ENCODE measurements at places on chromosomes 7 and 10.

GRCh38 chr10:79431428-79431827 is 14.0 kb downstream of the ZCCHC24 start:
- DNase-seq = no peak

DNA sequence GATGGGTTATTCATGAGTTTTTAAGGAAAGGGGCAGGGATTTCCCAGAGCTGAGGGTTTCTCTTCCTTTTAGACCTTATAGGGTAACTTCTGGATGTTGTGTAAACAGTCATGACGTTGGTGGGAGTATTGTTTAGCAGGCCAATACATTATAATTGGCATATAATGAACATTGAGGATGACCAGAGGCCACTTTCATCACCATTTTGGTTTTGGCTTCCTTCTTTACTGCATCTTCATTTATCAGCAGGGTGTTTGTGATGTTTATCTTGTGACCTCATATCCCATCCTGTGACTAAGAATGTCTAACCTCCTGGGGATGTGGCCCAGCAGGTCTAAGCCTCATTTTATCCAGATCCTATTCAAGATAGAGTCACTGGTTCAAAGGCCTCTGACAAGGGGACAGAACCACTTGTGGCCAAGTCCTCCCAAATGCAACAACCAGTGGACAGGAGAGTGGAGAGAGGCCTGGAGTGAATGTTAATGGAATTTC is 77.3 kb upstream of the RPA3 start:
- DNase-seq = no peak

- DNase-seq = no peak
Measured at GRCh38 chr7:18153183-18153748, 125.6 kb upstream of the PRPS1L1 start.

- DNase-seq = no peak
Measured at GRCh38 chr7:41104631-41105030, 598.3 kb downstream of the INHBA start.

DNA sequence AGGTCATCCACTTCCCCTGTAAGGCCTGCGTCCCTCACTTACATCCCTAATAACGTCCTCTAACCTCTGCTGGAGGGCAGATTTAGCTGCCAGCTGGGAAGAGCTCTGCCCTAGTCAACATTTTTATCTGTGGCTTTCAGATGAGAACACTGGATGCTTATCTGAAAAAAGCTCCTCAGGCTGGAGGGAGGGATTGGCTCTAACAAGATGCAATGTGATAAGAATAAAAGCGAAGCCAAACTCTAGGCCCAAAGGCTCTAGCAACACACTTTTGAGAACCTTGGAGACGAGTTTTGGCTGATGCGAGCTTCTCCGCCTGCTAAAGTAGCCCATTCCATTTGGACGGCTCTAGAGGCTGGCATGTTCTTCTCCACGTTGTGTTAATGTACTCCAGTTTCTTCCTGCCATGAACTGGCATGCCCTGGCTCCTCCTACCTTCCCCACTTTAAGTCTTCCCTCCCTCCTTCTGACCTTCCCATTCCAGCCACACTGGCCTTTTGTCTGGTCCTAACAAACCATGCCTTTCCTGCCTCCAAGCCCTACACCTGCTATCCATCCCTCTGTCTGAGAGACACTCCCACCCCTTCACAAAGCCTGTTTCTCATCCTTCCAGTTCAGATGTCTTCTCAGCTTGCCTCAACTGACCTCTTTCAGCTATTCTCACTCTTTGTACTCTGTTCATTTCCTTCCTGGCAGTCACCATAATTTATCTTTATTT is 62.5 kb upstream of the ATRNL1 start:
- no peak for DNase-seq

DNA sequence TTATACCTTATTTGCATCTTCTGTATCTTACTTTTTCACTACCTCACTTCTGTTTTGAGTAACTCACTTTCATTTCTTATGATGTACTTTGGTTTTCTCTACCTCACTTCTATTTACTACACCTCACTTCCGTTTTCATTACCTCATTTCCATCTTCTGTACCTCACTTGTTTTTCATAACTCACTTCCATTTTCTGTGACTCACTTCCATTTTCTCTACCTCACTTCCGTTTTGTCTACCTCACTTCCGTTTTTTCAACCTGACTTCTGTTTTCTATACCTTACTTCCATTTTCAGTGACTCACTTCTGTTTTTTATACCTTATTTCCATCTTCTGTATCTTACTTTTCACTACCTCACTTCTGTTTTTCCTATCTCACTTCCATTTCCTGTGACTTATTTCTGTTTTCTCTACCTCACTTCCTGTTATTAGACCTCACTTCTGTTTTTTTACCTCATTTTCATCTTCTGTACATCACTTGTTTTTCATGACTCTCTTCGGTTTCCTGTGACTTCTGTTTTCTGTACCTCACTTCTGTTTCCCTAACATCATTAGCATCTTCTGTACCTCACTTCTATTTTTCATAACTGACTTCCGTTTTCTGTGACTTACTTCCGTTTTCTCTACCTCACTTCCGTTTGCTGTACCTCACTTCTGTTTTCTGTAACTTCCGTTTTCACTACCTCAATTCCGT is 493.1 kb upstream of the AKR1E2 start:
- no peak for DNase-seq

DNA sequence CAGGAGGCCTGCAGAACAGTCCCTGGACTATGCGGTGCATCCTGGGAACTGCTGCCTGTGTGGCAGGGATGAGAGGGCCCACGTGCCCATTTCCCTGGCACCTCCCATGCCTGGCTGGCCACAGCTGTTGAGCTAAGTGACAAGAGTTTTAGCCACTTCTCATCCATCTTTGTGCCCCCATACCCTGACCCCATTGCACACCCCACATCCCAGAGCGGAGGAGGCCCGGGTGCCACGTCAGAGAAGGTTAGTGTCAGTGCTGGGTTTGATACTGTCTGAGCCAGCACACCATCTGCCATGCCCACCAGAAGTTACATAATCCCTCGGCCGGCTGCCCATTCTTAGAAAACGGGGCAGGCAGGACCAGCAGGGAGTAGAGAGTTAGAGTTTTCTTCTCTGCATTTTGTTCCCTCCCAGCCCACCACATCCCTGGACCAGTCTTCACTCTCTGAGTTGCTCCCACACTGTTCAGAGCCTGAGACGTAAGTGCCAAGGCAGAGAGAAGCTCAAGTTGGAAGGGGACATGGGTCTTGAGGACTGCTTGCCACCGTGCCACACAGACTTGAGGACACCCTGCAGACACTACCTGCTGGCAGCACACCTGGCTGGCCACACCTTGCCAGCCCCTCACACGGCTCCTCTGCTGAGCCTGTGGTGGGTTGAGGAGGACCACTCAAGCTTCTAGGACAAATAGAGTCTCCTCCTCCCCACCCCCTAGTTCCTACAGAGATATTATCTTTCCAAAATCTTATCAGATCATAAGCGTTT is 13.1 kb downstream of the UNC5B start:
- DNase-seq = no peak

- no peak for DNase-seq
Measured at GRCh38 chr7:158975526-158976467, 119.4 kb downstream of the DYNC2I1 start.

GRCh38 chr7:11191574-11192220 is 218.0 kb downstream of the PHF14 start:
- no peak for DNase-seq

DNA sequence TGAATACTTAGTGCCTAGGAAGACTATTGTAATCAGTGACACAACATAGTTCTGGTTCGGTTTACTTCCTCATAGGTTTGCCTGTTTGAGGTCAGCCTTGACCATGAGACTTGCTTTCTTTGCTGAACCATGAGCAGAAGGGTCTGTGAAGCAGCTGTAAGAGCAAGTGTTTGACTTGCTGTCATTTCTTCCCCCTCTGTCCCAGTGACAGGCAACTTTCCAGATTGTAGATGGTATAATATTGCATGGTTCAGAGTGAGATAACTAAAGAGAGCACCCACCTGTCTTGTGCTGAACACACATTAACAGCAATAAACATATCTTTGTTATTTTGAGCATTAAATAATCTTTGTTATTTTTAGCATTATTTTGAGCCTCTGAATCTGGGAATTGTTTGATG is 9.3 kb upstream of the RTKN2 start:
- DNase-seq = no peak

GRCh38 chr7:4768597-4769569 is 6.5 kb upstream of the AP5Z1 start:
- no peak for DNase-seq

GRCh38 chr7:32559480-32559879 is 64.2 kb downstream of the AVL9 start:
- no peak for DNase-seq

- DNase-seq = no peak
Measured at GRCh38 chr10:59678884-59679301, 30.8 kb downstream of the SLC16A9 start.

DNA sequence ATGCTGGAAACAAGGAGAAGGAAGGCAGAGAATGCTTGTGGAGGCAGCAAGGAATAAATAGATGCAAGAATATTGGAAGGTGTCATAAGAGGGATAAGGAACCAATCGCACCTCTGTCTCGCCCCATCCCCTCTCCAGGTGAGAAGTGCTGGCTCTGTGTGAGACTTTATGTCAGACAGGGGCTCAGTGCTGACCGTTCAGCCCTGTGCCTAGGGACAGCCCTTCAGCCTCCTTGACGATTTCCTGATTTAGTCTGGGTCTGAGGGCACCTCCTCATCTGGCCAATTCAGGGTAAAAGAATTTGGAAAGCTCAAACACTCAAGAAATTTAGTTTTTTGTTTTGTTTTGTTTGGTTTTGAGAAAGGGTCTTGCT is 54.9 kb downstream of the FAM241B start:
- DNase-seq = no peak

DNA sequence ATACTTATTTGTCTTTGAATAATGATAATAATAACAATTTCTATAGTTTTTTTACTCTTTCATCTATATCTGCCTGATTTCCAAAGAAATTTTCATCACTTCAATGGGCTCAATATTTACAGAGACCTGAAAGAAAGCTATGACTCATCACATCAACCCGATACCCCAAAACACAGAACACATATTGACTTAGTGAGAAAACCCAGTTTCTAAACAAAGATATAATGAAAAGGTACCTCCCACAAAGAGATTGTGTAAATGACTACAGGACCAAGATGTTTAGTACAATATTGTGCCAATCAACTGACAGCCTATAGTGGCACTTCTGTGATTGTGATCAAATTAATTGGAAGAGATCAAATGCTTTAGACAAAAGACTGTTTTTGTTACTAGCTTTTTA is 133.9 kb downstream of the PCDH15 start:
- DNase-seq = no peak

DNA sequence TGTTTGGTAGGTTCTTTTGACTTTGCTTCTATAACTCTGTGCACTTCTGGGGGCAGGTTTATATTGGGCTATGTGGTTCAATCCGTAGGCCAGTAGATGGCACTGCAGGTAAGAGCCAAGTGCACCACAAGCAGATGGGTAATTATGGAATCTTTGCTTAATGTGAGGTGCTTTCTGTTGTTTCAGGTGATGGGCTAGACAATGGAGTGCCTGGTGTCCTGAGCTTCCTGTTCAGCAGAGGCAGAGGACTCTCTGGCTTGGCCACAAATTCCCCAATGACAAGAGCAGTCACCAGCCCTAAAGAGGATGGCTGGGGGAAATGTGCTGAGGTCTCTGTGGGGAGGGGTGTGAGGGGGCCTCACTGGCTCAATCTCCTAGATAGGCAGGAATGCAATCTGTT is 455.0 kb downstream of the CCSER2 start:
- DNase-seq = peak; percentile 12

GRCh38 chr7:71245038-71245437 is 113.1 kb downstream of the GALNT17 start:
- DNase-seq = no peak

DNA sequence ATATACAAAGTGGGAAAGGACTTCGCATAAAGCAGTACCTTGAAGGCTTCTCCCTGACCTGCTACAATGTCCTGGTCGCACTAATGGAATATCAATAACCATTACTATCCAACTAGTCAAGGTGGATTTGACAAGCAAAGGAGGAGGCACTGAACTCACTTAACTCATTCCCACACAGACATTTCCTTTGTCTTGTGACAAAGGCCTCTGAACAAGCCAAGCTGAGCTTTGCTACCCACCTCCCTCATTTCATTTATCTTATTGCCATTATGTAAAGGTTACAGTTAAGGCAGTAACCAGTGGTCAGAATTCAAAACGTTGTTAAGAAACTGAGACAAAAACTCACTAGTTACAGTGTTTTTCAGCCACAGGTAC is 7.3 kb downstream of the ELMO1 start:
- DNase-seq = no peak

DNA sequence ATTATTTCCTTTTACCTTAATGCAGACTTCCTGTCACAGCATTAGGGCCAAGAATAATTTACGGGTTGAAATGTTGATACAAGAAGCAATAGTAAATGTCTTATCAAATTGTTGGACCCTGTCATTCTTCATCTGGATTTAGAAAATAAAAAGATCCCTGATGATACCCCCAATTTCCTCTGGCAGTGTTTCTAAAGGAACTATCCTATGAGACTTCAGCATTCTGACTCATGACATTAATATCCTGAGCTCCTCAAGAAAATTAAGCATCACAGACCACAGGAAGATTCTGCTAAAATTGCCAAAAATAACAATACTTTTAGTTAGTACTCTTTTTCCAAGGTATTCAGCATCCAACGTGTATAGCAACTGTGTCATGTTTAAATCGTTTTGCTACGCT is 490.5 kb upstream of the ANKRD30A start:
- no peak for DNase-seq

GRCh38 chr10:102422545-102423129 is 2.0 kb downstream of the FBXL15 start:
- DNase-seq = no peak

- no peak for DNase-seq
Measured at GRCh38 chr10:26503911-26504310, 65.8 kb downstream of the APBB1IP start.

DNA sequence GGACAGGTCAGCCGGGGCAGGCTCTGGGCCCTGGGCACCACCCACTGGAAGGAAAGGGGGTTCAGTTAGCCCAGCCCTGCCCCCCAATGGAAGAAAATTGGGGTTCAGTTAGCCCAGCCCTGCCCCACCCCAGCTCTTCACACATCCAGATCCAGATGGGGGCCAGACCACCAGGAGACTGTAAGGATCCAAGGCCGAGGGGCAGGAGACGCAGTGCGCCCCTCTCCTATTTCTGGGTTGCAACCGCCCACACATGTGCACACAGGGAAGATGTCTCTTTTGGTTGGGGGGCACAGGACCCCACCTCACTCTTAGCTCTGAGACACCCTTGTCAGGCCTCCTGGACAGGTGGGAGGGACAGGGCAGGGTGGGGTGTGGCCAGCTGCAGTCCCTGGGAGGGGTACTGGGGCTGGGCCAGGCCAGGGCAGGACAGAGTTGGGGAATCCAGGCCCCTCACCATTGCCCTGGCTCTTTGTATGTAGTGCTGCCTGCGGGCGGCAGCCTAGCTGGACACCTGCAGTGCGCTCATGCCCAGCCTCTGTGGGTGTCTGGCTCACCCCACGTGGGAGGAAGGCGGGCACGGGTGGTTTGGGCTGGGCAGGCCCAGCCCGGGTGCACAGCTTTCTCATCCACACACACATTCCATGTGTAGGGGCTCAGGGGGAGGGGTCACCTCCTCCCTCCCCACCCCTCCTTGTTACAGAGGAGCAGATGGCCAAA is 141.2 kb downstream of the LHPP start:
- DNase-seq = no peak

- DNase-seq = no peak
Measured at GRCh38 chr7:1485156-1485555, 19.0 kb downstream of the INTS1 start.

- no peak for DNase-seq
Measured at GRCh38 chr7:116777651-116778281, 84.6 kb upstream of the CAPZA2 start.

All from NCI-H187 treated with DMSO at 0.1 percent for 48 hours (cell line).